ENCODE measurements at places on chromosomes 3 and 15. TPM values are rescaled to one million over a fixed set of nuclear protein-coding genes. Genes with fewer than 3 reads are reported as not detected.

- peak; percentile 32 for DNase-seq
These were observed 56.2 kb downstream of the NBEAL2 start for GRCh38 chr3:47035645-47036044.

DNA sequence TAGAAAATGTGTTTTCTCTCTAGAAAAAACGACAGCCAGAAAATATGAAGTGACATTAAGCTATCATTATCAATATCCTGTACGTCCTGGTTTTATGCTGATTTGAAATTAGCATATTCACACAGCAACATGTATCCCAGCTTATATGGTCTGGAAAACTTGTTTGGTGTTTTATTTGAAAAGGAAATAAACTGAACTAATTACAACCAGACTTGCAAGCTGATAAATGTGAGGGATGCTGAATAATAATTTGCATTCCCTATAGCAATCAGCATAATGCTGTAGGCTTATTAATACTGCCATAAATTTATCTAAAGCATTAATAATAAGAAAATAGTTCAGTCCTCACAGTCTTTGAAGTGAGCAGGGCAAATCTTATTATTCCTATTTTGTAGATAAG lies 336.9 kb upstream of the UMPS start:
- DNase-seq: no peak

DNA sequence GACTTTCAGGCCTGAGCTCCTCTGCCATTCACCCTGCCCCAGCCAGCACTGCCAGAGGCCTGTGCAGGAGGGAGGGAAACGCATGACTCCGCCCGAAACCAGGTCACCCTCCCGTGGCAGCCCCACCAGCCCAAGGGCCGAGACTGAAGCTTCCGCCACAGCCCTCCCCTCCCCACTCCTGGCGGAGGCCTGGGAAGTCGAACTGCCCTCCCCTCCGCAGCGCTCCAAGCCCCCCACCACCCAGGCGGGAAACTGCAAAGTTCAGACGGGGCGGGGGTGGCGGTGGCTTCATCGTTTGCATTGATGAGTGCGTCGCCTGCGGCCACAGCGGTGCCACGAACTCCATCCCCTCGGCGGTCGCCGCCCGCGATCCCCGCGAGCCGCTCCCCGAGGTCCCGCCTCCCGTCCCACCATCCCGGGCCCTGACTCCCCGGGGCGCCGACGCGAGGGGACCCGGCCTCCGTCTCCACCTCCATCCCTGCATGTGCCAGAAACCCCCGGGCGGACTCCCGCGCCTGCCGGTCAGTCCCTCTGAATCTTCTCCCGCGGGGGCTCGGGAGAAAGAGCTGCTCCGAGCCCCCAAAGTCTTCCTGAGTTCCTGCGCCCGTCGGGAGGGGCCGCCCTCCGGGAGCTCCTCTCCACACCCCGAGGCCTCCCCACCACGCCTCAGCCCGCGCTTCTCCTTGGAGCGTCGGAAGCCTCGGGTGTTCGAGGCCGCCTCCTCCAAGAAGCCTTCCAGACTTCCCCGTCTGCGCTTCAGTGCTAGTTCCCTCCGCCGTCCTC lies 698 bp downstream of the MELTF start:
- peak; percentile 30 for DNase-seq

DNA sequence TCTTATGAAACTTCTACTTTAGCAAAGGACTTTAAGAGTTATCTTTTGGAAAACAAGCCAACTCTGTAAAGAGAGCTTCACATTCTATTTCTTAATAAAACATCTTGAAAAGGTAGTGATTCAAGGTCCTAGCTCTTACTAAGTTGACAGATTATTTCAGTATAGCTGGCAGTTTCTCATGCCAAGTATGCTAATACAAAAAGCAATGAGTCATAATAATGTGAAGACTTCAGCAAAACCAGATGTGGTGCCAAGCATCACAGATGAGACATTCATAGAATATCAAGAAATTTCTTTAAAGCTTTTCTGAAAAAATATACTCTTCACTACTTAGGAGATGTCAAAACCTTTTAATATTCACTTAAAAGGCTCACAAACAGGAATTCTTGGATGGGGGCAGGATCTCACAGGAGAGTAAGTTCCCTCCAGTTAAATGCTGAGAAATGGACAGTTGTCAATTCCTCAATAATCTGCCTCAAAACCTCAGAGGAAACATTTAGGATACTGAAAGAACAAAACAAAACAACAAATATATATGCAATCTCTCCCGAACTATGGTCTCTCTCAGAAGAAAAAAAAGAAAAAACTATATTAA lies 45.6 kb downstream of the DCBLD2 start:
- DNase-seq: peak; percentile 93

- DNase-seq: no peak
These were observed 32.2 kb downstream of the FILIP1L start for GRCh38 chr3:100081986-100082692.

GRCh38 chr3:172391592-172392302 lies 56.5 kb downstream of the GHSR start:
- no peak for DNase-seq

DNA sequence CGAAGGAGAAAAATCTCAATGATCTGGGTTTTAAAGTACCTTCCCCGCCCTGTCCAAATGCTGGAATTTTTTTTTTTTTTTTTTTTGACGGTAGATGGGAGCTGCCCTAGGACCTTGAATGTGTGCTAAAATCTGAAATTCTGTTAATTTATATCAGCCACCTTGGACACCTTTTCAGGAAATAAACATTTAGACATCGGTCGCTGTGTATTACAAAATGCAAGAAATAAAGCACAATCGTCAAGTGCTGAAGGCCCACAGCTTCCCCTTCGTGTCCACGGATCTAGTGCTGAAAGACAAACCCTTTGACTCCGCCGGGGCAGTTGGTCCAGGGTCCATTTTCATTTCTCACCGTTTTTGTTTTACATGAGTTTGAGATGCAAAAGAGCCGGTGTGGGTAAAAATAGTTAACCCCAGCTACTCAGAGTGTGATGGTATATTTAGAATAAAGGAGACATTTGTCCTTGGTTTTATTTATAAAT lies 90.2 kb upstream of the CHD2 start:
- DNase-seq: peak; percentile 72

GRCh38 chr15:63968700-63969099 lies 77.6 kb downstream of the DAPK2 start:
- no peak for DNase-seq

DNA sequence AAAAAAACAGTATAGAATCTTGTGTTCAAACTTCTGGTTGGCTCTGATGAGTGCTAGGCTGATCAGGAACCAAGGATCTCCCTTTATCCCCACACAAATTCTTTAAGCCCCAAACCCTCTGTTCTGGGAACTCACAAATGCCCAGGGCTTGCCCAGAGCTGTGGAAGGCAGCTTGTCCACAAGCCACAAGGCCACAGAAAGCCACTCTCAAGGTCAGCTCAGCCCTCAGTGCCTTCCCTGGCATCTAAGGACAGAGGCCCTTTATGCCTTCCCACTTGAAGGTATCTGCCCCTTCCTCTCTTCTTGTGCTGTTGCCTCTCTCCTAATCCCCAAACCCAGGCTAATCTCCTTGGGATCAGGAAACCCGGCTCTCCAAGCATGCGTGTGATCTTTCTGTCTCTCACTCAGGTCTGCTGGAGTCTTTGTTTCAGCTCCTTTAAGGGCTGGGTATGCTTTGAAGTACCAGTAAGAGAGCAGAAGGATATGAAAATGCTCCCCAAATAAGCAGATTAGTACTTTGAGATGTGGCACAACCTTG lies 145.0 kb upstream of the TRIM42 start:
- no peak for DNase-seq

DNA sequence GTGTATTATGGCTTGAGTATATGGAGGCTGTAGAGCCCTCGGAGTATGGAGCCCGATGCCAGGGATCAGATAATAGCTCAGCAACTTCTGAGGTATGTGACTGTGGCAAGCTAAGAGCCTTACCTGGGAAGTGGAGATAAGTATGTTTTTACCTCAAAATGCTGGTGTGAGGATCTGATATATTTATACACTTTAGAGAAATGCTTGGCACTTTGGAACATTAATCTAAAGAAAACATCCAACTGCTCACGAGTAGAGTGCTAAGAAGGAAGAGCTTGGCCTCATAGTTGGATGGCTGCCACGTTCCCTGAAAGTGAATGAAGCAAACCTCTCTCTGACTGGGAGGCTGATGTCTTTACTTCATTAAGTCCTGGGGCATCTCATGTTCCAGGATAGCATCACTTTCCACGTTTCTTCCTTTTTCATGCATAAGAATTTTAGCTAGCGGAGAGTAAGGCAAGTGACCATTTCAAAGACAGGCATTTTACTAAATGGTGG lies 58.9 kb upstream of the GOLGA8J start:
- DNase-seq: peak; percentile 36

AGTR1 gene
- total RNA-seq: not detected

CYP8B1 gene
- not detected for total RNA-seq

CTDSPL gene
- total RNA-seq: 18.3 TPM

Data from M059J (cell line).